ENCODE measurements at places on chromosomes 5 and 9.

DNA sequence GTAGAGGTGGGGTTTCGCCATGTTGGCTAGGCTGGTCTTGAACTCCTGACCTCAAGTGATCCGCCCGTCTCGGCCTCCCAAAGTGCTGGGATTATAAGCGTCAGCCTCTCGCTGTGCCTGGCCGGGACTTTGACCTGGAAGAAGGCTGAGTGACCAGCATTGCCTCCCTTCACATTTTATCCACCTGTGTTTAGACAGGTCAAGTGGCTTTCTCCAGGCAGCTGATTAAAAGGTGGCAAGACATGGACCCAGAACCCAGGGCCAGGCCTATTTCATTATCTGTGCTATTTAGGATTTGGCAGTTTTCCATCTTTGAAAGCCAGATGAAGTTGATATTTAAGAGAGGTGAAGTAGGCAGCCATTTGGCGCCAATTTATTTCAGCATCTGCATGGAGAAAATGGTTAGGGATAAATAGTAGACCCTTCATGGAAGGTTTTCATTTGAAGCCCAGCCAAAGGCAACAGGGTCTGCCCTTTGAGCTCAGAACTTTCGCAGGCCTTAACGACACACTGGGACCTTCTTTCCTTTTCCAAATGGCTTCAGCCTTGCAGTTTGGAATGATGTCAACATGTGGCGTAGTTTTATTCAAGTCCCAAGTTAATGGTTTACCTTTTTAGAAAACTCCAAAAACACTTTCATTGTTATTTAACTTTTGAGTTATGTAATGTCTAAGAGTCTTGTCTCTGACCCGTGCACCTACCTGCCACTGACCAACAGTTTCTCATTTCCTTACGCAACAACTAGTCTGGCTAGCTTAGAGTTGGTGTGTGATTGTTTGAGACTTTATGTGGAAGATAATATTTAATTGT, 8.4 kb downstream of the DAPK1 start:
- DNase-seq = no peak

DNA sequence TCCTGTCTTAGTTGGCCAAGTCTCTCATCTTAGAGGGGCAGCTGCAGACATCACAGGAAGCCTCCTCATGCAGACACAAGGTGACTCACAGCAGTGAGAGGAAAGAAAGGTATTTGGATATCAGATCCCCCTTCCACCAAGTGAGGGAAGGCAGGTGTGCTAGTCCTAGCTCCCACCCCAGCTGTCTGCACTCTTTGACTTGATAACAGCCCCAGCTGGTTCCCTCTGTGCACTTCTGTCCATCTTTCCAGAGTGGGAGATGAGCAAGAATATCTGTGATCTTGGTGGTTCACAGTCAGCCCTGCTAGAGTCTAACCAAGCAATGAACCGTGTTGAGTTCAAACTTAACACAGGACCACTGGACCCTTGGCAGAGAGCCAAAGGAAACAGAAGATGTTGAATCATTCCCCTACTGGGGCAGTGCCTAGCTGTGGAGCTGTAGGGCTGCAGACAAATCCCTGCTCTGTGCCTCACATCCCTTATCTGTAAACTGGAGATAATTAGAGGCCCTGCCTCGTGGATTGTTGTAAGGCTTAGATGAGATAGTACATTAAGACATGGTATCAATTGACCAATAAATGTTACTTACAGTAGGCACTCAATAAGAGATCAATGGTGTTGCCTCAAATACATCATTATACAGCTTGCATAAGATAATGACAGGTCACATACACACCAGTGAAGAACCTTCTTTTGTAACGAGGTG, 39.1 kb downstream of the SH3RF2 start:
- no peak for DNase-seq

DNA sequence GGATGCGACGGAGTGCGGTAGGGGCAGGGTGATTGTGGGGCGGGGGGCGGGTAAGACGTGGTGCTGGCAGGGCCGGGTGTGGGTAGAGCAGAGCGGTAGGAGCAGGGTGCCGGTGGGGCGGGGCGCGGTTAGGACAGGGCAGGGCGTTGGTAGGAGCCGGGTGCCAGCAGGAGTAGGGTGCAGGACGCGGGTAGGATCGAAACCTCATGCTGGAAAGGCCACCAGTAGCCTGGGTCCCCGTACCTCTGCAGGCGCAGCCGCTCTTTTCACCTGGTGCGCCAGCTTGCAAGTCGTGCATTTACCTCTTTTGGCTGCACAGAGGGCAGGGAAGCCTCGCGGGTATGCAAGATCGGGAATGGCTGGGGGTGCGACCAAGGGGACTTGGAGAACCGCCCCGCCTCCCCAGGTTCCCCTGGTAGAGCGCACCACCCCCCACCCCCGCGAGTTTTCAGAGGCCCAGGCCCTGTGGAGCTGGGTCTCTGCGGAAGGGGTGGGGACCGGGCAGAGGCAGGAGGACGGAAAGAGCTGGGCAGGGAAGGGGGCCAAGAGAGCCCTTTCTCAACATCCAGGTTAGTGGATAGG, 104.8 kb upstream of the SIMC1 start:
- no peak for DNase-seq

GRCh38 chr5:15383469-15383868, 116.5 kb upstream of the FBXL7 start:
- no peak for DNase-seq

GRCh38 chr5:79642210-79642609, 30.0 kb downstream of the TENT2 start:
- DNase-seq = no peak

GRCh38 chr5:132830436-132831094, at the start of gene SHROOM1:
Gene SHROOM1, minus strand, starts transcription at chr5:132830647. Its CDS starts 4,507 bp downstream, at chr5:132826140.
- DNase-seq = no peak

DNA sequence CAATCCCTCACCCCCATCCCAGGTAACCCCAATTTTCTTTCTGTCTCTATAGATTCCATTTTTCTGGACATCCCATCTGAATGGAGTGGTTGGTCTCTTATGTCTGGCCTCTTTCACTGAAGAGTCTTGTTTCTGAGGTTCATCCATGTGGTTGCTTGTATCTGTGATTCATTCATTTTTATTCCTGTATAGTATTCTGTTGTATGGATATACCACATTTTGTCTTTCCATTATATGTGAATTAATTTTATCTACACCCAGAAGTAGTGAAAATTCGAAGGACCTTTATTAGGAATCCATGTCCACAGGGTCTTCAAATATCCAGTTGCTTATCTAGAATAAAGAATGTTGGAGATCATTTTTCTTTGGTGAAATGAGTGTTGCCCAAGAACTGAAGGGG, 207.6 kb upstream of the MSX2 start:
- no peak for DNase-seq

DNA sequence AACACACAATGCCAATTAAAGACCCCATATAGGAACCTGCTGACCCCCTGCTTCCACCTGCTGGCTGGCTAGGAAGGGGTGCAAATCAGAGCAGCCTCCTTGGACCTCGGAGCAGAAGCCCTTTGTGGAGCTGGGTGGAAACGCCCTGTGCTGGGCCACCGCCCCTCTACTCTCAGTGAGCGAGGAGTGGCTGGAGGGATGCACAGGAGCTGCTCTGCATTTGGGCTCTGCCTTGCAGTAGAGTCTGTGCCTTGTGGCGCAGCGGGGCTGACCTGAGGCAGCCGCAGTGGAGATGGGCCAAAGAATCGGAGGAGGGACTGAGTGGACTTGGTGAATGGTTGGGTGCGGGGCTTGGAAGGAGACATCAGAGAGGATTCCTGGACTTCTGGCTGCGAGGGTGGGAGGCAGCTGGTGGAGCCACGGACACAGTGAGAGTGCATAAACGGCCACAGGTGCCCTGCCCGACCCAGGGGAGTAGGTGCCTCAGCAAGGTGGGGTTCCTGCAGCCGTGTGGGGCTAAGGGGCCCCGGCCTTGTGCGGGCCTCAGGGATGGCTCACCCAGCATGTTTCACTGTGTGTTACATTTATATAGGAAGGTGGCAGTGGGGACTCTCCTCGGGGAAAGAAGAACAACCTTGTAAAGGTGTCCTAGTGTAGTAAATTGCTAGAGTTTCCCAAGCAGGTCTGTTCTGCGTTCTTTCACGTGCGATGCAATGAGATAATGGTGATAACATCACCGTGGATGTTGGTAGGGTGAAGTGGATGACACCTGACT, 14.1 kb upstream of the IRX4 start:
- DNase-seq = no peak

GRCh38 chr9:112379177-112380101, 469 bp upstream of the HSDL2 start:
- peak; percentile 94 for DNase-seq

DNA sequence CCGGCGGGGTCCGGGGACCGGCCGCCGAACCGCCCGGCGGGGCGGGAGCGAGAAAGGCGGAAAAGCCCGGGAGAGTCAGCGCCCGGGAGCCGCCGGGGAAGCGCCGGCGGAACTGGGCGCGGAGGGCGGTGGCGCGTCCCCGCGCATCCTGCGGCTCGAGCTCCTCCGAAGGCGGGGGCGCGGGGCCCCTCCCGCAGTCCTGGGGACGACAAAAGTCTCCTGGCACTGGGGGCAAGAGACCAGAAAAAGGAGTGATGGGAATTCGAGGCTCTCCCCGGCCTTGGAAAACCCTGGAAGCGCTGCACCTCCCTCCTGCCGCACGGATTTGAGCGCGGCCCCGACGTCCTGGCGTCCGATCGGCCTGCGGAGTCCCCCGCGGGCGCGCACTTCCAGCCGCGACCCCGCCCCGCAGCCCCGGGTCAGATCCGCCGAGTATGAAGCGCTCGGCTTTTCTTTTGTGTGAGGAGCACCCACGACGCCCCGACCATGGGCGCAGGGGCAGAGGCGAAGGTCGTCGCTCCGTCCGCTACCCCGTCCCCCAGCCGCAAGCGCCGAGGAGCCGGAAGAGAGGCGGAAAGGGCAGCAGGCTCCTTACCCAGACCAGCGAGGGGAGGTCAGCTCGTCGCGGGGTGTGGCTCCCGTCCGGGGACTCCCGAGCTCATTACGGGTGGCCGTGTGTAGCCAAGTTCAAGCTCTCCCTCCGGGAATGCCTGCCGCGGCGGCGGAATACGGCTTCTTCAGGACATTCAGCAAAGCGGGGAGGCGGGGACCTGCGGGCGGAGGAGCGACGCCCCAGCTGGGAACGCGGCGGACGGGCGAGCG, at the start of gene EPB41L4A:
TSS of gene EPB41L4A (minus strand) at position 114 of the 822 bp plus-strand sequence. CDS start 238 bp downstream, outside the sequence.
- DNase-seq = no peak

DNA sequence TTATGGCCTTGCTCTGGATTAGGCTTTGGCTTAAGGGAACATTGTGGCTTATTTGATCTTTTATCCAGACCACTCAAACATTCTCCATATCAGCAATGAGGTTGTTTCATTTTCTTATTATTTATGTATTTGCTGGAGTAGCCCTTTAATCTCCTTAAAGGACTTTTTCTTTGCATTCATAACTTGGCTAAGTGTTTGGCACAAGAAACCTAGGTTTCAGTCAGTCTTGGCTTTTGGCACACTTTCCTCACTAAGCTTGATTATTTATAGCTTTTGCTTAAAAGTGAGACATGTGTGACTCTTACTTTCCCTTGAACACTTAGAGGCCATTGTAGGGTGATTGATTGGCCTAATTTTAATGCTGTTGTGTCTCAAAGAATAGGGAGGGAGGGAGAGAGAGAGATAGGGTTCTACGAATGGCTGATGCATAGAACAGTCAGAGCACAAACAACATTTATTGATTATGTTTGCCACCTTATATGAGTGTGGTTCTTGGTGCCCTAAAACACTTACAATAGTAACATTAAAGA, 2265.3 kb upstream of the C9orf72 start:
- no peak for DNase-seq

DNA sequence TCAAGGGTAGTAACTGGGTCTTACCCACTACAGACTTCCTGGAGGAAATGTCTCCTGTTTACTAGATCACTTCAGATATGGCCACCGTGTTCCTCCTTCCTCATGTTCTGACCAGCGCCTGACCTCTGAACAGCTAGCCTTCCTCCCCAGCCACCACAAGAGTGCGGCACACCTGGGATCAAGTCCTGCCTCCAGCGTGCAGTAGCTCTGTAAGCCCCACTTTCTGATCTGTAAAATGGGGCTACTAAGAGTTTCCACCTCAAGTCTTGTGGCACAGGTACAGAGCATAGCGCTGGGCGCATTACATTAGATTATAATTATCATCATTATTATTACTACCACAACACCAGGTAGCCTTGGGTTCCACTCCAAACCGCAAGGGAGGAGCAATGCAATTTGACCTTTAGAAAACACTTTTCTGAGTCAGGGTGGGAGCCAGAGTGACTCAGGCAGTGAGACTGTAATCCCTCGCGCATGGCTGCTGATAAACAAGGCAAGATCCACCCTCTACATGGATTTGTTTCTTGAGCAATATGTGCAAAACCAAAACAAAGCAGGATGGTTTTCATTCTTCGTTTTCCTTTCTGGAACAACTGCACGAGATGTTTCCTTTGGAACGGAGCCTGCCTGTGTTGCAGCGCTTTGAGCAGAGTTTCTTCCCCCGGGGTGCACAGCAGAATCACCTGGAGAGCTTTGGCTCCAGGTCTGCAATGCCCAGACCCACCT, 65.0 kb upstream of the ANGPTL2 start:
- no peak for DNase-seq

- no peak for DNase-seq
Measured at GRCh38 chr9:130450344-130451003, 5.7 kb downstream of the ASS1 start.

- DNase-seq = no peak
Measured at GRCh38 chr5:153974131-153974812, 64.4 kb downstream of the FAM114A2 start.

- DNase-seq = no peak
Measured at GRCh38 chr9:116686135-116686534, 970 bp upstream of the TRIM32 start.

DNA sequence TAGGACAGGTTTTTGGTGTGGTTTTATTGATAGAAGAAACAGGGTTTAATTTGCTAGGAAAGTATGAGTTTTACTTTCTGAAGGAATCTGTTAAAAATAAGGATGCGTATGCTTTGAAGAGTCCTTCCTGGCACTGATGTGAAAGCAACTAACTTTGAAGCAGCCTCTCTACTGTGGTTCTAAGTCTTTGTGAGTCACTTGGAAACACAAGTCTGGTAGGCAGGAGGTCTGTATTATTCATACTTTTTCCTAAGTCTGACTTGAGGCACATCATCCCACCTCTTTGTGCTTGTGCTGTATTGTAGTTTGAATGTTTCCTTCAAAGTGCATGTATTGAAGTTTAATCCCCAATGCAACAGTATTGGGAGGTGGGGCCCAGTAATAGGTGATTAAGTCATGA, 129.0 kb downstream of the TAF11L14 start:
- no peak for DNase-seq

DNA sequence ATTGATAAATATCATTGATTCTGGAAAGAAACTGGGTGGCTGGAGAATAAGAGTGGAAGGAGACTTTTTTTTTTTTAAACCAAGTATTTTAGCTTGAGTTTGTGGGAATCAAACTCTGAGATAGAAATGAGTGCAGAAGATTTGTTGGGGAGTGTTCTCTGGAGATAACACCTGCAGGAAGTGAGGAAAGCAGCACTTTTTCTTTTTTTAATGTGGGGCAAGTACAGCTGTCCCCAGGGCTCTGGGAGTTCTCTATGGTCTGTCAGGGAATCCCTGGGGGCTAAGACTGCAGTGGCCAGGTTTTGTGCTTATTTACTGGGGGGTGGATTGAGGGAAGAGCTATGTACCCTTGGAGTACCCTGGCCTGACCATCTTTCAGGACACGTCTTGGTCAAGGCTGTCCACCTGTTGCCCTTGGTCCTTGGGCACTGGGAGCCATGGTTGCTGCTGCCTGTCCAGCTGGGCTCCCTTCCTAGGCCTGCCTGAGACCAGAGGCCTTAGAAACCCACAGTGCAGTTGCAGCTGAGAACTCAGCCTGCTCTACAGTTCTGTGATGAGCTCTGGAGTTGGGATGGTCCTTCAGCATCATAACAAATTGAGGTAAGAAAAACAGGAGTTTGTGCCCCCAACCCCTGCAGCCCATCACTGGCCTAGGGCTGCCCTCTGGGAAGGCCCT, 85.8 kb downstream of the PHAX start:
- no peak for DNase-seq

GRCh38 chr9:119611565-119611964, 242.3 kb upstream of the BRINP1 start:
- DNase-seq = no peak

- no peak for DNase-seq
Measured at GRCh38 chr9:125258160-125258785, 3.4 kb upstream of the GAPVD1 start.

All from stimulated activated CD8-positive, alpha-beta memory T cell treated with anti-CD3 and anti-CD28 coated beads, Interleukin-15, amount 100 ng/mL, for 4 hours (primary cell).